ENCODE measurements at places on chromosomes 3 and 15.

DNA sequence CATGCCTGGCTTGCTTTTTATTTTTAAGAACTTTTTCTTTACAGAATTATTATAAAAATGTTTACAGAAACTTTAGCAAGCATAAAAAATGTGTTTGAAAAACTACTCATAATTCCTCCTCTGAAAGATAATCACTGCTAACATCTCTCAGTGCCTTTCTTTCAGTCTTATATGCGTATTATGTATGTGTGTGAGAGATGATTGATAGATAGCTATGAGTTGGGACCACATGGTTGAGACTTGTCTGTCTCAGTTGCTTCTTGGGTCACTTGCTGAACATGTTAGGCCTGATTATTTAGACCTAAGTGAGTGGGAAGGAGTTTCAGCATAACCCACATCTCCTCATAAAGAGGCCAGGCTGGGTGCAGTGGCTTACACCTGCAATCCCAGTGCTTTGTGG is 11.1 kb downstream of the MAP6D1 start:
- no peak for DNase-seq

DNA sequence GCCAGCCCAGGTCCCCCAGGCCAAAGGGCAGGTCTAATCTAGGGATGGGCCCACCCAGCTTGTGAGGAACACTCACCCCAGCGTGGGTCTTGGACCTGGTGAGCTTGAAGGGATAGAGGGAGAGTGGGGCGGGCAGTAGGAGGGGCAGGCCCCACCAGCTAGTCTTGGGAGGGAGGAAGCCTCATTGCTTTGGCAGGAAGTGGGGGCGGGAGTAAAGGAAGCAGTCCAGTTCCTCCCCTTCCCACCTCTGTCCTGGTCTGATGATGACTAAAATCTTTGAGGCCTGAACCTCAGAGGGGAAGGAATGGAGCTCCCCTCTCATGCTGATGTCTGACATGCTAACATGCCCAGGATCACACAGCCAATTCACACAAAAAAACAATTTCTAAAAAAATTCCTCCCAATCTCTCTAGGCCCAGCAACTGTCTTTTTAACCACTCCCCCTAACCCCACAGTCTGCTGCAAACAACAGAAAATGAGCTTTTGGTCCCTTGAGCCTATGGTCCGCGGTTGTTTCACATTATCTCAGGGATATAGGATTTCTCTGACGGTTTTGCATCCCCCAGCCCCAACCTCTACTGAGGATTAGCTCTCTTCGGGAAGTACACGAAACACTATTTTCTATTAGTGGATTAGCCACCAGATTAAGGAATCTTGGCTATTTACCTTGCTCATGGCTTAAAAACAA is 30.7 kb upstream of the DUSP7 start:
- DNase-seq: no peak

- no peak for DNase-seq
Measured at GRCh38 chr15:55856506-55857164, 113.7 kb upstream of the PRTG start.

DNA sequence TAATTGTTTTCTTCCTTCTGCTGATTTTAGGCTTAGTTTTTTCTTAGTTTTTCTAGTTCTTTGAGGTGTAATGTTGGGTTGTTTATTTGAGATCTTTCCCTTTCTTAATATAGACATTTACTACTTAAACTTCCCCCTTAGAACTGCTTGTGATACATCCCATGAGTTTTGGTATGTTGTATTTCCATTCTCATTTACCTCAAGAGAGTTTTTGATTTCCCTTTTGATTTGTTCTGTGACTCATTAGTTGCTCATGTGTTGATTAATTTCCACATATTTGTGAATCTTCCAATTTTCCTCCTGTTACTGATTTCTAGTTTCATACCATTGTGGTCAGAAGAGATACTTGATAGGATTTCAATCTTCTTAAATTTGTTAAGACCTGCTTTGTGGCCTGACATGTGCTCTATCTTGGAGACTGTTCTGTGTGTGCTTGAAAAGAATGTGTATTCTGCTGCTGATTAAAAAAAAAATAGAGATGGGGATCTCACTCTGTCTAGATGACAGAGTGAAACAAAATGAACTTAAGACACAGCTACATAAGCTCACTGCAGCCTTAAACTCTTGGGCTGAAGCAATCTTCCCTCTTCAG is 22.3 kb downstream of the GRM2 start:
- no peak for DNase-seq

DNA sequence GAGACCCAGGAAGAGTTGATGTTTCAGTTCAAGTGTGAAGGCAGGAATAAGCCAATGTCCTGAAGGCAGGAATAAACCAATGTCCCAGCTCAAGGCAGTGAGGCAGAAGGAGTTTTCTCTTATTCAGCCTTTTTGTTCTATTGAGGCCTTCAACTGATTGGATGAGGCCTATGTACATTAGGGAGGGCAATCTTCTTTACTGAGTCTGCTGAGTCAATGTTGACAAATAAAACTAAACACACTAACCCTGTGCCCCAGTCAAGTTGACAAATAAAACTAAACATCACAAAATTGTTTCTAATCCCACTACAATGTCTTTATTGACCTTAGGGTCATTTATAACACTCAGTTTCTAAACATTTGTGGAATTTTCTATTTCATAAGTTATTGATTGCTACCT is 100.0 kb downstream of the CACNA2D3 start:
- DNase-seq: no peak

GRCh38 chr3:109071350-109072142 is 46.4 kb downstream of the MORC1 start:
- DNase-seq: no peak

DNA sequence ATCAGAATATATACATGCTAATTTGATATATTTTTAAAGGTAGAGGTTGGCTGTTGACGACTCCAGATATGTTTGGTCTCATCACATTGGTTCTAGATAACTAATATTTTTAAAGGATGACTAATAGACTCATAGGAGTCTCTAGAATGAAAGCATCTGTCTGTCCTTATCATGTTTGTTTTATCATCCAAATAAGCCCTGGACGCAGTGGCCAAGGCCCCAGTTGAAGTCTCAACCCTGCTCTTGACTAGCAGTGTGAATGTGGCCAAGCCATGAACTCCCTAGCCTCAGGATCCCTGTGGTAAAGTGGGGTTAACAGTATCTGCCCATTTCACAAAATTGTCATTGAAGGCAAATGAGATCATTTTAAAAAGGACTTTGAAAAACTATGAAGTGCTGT is 53.6 kb downstream of the ABHD2 start:
- DNase-seq: no peak

DNA sequence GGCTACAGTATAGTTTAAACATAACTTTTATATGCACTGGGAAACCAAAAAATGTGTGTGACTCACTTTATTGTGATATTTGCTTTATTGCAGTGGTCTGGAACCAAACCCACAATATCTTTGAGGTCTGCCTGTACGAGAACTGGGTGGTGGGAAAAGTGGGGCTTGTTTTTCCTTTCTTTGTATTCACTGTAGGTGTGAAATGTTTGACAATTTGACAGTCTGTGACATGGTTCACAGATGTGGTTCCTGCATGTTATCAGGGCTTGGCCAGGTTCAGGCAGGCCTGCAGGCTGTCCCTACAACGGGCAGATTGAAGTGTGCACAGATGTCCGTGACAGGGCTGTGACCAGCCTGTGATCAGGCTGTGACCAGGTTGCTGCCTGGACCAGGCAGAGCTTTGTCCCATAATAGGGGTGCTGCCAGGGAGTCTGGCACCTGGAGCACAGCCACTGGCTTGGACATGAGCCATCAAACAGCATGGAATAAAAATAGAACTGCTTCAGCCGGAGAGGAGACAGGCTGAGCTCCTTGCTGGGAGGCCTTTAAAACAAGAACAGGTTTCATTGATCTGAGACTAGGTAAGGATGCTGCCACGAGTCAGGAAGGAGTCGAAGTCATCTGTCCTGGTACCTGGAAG is 61.0 kb downstream of the KLF13 start:
- DNase-seq: no peak

GRCh38 chr15:98626153-98626552 is 22.2 kb upstream of the IGF1R start:
- DNase-seq: no peak

DNA sequence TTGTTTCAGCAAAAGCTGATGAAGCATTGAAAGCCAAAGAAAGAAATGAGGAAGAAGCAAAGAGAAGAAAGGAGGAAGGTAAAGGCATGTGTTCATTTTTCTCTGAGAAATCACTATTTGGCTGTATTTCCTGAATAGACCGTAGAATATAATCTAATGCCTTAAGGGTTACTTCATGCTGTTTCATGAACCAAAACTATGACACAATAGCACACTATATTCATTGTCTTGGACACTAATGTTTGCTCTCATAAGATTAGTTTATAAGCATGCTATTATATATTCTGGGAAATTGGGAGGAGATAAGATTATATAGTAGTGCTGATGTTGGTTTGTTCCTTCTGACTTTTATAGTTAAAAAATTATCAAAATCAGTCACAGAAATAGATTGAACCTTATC is 110.1 kb upstream of the MLF1 start:
- no peak for DNase-seq

DNA sequence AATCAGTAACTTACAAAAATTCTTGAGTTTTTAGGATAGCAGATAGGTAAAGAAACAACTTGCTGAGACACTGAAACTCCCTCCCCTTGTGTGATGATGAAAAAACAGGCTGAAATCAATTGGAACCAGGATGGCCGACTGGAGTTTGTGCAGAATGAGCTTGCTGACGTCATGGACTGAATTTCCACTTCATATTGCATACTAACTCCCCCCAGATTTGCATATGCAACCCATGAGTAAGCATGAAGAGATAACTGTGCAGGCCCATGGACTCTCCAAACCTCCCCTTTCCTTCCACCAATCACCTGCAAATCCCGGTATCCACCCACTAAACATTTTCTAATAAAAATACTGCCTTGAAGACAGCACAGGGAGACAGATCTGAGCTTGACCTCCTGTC is 82.0 kb upstream of the SCN5A start:
- no peak for DNase-seq

- DNase-seq: no peak
Measured at GRCh38 chr15:57150066-57150865, 226.0 kb upstream of the CGNL1 start.

- no peak for DNase-seq
Measured at GRCh38 chr3:122577409-122578031, at the start of gene PARP15. TSS of gene PARP15 (plus strand) at chr3:122577650. CDS start at chr3:122577668, 18 bp downstream.

DNA sequence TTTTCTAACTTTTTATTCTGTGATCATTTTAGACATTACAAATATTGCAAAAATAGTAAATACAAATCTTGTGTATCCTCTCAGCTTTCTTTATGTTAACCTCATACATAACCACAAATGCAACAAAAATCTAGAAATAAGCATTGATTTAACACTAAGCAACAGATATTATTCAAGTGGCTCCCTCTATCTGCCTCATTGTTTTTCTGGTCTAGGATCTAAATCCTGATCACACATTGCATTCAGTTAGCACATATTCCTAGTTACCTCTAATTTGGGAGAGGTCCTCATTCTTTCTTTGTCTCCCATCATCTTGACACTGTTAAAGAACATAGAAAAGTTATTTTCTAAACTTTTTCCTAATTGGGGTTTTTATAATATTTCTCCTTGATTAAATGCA is 1126.0 kb downstream of the ROBO2 start:
- no peak for DNase-seq

GRCh38 chr3:30273304-30274072 is 332.9 kb upstream of the TGFBR2 start:
- no peak for DNase-seq

GRCh38 chr3:35215525-35216500 is 423.5 kb upstream of the ARPP21 start:
- no peak for DNase-seq
